ENCODE measurements at places on chromosomes 11 and 22. TPM values are rescaled to one million over a fixed set of nuclear protein-coding genes. Genes with fewer than 3 reads are reported as not detected.

DNA sequence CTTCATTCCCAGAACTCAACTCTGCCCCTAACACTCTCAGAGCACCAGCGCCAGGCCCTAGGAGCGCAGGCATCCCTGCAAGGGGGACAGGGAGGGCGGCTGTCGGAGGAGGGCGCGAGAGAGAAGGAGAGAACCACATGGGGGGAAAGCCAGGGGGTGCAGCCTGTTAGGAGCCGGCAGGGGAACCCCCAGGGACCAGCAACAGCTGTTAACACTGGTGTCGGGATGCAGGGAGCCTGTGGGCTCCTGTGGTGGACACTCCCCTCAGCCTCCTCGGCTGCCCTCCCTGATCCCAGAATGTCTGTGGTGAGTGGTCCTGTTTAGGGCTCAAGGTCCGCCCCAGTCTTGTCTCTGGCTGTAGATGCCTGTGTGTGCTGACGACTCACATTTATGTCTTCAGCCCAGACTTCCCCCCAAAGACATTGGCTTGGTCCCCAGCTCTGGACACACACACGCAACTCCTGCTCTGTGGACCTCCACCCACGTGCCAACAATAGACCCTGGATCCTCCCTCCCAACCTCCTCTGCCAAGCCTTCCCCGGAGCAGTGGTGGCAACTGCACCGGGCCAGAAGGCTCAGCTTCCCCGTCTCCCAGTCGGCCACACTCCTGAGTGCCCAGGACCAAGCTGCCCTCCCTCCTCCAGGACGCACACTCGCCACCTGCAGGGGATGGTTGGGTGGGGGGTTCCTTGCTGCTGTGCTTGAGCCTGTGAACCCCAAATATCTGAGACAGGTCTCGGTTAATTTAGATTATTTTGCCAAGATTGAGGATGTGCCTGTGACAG, 817 bp upstream of the IFITM5 start:
- no peak for DNase-seq

GRCh38 chr11:98053851-98054250, 966.9 kb upstream of the CNTN5 start:
- DNase-seq = no peak

- no peak for DNase-seq
Measured at GRCh38 chr11:58625826-58626460, 3.5 kb downstream of the CNTF start.

GRCh38 chr11:74970852-74971395, 17.8 kb upstream of the NEU3 start:
- DNase-seq = no peak

DNA sequence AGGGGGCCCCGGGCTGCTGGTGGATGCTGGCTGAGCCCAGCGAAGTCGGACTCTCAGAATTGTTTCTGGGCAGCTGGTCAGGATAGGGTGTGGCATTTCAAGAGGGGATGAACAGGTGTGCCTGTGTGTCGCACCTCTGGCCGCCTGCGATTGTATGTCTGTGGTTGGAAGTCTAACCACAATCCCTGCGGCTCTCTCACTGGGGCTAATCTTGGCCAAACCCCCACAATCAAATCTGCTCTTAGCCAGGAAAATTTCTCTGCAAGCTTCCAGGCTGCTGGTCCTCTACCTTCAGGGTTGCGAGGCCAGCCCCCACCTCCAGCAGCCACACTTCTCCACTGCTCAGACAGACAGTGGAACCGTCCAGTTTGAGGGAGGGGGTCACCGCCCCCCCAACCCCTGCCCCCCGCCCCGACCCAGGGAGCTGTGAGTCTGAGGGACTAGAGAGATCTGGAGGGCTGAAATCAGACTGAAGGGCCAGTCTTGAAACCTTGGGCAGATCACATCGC, 953 bp downstream of the ATG16L2 start:
- no peak for DNase-seq

GRCh38 chr22:43553451-43554258, 141.8 kb downstream of the MPPED1 start:
- no peak for DNase-seq

- no peak for DNase-seq
Measured at GRCh38 chr11:35951680-35952079, 7.8 kb downstream of the LDLRAD3 start.

- peak; percentile 58 for DNase-seq
Measured at GRCh38 chr11:30495437-30495836, 90.7 kb downstream of the MPPED2 start.

- DNase-seq = no peak
Measured at GRCh38 chr11:115776916-115777315, 272.7 kb upstream of the CADM1 start.

DNA sequence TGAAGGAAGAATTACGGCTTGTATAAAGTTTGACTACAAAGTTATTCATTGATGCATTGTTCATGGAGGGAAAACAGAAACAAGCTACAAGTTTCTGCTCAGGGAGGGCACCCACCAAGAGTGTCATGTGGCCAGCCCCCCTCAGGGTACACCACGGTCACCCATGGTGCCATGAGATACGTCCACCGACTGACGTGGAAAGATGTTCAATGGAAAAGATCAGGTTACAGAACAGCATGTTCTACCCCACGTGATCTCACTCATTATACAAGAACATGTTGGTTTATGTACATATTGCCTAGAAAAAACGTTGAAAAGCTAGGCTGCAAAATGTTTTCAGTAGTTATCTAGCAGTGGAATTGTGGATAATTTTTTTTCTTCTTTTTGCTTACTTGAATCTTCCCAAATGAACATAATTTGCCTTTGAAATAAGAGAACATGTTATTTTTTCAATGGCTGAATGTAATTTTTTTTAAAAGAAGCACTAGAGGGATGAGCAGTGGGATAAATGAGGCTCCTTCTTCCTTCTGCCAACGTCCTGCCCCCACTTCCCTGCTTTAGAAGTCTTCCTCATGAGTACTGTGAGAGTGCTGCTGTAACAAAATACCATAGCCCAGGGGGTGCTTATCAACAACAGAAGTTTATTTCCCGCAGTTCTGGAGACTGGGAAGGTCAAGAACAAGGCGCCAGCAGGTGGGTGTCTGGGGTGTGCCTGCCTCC, 22.5 kb downstream of the RCN1 start:
- DNase-seq = no peak

SLC37A2 gene
- total RNA-seq = 0.20 TPM

SH3BP1 gene
- total RNA-seq = 0.40 TPM

CD3G gene
- not detected for total RNA-seq

OR5P2 gene
- total RNA-seq = not detected

TOP3B gene
- total RNA-seq = 12.0 TPM

TYR gene
- not detected for total RNA-seq

Data from lung microvascular endothelial cell (primary cell).